ENCODE measurements at places on chromosomes 5 and 9.

DNA sequence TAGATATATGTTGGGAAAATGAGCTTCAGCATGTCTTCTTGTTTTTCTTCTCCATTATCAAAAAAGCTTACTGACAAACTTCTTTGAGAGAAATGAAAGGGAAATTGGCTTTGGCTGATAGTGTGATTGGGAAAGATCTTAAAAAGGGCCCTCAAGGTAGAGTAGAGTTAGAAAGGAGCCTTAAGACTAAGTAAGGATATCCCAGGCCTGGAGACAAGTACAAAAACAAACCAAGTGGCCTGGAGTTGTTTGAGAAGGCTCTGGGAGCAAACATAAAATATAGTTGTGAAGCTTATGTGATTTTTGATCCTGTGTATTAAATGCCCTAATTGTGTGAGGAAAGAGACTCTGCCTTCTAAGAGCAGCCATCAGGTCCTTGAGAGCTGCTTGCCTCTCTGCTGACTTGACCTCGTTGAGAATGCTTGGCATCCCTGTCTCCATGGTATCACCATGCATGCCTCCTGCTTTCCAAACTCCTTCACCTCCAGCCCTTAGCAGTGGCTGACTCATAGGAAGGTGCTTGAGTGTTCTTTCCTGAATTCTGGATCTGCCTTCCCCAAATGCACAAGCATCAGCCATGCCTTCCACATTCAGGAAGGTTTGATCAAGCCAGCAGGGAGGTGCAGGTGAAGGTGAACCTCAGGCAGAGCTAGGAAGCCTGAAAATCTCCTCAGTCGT lies 78.9 kb downstream of the SMARCA2 start:
- DNase-seq, result no peak

DNA sequence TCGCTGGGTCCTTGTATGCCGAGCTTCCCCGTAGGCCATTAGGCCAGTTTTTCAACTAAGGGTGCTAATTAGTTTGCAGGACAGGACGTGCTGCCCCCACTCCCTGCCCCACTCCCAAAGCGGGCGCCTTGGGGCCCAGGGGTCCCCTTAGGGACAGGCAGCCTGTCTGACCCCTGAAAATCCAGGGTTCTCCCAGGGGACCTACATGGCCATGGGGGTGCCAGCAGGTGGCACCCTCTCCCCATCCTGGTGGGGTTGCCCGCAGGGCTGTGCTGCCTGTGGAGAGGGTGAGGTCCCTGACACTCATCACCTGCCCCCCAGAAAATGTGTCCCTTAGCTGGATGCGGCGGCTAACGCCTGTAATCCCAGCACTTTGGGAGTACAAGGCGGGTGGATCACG lies 8.5 kb upstream of the CCDC187 start:
- DNase-seq, result peak; percentile 41

- no peak for DNase-seq
Observed at GRCh38 chr9:99445371-99445891, 223.3 kb downstream of the SEC61B start.

DNA sequence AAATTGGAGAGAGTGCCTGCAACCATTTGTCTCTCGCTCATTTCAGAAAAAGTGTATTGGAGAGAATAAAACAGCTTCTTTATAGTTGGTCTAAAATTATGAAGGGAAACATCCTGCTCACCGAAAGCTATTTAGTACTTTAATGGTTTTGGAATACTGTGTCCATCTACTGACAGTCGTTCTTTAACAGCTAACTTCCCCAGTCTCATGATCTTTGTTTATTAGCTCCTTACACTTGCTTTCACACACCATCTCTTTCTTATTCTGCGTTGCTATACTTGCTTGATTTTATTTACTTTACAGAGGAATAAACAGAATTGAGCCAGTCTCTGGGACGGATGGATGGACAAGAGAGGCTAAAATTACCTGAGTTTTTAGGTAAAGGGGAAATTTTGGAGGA lies 229.3 kb downstream of the CCDC171 start:
- DNase-seq, result no peak

- DNase-seq, result no peak
Observed at GRCh38 chr5:139955053-139955605, 88.0 kb downstream of the NRG2 start.

GRCh38 chr5:57277085-57277484 lies 103.2 kb downstream of the GPBP1 start:
- DNase-seq, result no peak

DNA sequence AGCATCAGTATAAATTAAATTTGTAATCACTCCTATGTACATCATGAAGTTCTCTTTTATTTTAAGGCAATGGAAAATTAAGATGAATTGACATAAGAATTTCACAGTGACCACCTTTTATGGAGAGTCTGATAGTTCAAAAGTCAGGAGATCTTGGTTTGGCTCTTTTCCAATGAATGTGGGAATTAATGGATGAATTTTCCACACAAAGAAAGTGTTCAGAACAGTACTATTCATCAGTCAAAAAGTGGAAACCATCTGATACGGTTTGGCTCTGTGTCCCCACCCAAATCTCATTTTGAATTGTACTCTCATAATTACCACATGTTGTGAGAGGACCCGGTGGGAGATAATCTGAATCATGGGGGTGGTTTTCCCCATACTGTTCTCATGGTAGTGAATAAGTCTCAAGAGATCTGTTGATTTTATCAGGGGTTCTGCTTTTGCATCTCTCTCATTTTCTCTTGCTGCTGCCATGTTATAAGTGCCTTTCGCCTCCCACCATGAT lies 24.5 kb downstream of the CCDC125 start:
- no peak for DNase-seq

- no peak for DNase-seq
Observed at GRCh38 chr9:38278457-38278856, 114.0 kb upstream of the ALDH1B1 start.

GRCh38 chr5:96936431-96937320 lies 796 bp downstream of the LNPEP start:
- DNase-seq, result peak; percentile 48

- peak; percentile 44 for DNase-seq
Observed at GRCh38 chr9:99118782-99119466, 14.0 kb downstream of the TGFBR1 start.

DNA sequence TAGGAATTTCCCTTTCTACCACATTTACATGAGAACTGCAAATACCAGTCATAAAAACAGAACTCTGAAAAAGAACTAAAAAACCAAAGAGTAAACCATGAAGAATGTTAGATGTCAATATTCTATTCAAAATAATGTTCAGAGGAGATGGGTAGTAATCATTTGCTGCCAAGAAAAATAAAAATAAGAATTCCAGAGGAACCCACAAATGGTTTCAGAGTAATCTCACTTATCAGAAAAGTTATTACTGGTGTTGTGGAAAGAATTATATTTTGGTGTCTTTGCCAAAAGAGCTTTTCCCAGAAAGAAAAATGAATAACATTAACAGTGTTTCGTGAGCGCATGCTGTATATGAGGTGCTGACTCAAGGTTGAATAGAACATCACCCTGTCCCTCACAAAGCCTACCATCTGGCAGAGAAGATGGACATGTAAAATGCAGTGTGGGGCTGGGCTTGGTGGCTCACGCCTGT lies 35.6 kb downstream of the GPR21 start:
- no peak for DNase-seq

GRCh38 chr5:150394912-150395687 lies 17.6 kb downstream of the CD74 start:
- DNase-seq, result no peak

- DNase-seq, result no peak
Observed at GRCh38 chr5:148831590-148832565, 5.5 kb downstream of the ADRB2 start.

All from stimulated activated CD4-positive, alpha-beta T cell treated with anti-CD3 and anti-CD28 coated beads, Interleukin-4, amount 100 ng/mL, for 24 hours (primary cell).